Breast epithelium (tissue), 4 donors: ENCODE measurements at places on chromosomes 16 and 17.

- H3K36me3 ChIP-seq = no peaks in the 10 kb centered on the region
- DNase-seq = no peak
- H3K27ac ChIP-seq = peak overlapping the region; percentile 46
- H3K4me3 ChIP-seq = peak overlapping the region; percentile 36
- H3K27me3 ChIP-seq = no peaks in the 10 kb centered on the region
- H3K4me1 ChIP-seq = peaks cover 5% of the 10 kb centered on the region
Measured at GRCh38 chr17:73297934-73298861, 13.6 kb downstream of the CDC42EP4 start.

DNA sequence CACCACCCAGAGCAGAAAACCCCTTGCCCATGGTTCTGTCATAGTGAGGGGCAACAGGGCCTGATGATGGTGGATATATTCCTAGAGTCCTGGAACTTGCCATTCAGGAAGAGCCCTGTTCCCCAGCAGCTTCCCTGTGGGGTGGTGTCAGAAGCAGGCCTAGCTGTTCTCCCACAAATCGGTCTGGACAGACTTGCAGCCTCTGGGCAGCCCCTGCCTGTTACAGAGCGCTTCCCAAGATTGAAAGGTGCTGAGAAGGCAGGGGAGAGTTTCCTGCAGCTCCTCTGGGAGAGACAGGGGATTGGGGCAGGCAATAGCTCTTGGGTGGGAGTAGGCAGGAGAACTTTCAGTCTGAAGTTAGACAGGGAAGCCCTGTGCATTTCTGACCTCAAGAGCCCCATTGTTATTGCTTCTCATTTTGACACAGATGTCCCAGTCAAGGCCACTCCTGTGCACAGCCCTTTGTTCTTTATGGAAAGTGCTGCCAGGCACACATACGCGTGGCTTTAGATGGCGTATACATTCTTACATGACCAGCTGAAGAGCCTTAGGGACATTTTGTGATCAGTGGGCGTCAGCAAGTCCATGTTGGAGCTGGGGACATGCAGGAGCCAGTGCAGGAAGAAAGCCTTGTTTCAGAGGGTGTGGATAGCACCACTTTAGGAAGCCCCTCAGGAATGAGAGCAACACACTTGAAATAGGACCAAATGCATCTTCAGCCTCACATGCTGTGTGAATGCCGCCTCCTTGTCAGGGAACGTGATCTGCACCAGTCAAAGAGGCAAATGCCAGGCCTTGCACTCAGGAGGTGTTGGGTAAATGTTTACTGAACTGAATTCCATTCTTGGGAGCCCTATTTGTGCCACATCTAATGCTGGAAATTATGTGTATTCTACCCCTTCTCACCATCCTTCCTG, 67.5 kb downstream of the GNAO1 start:
- H3K27ac ChIP-seq = no peak overlapping the region
- no peak overlapping the region for H3K4me3 ChIP-seq
- no peaks in the 10 kb centered on the region for H3K36me3 ChIP-seq
- no peak for DNase-seq
- H3K27me3 ChIP-seq = no peaks in the 10 kb centered on the region

DNA sequence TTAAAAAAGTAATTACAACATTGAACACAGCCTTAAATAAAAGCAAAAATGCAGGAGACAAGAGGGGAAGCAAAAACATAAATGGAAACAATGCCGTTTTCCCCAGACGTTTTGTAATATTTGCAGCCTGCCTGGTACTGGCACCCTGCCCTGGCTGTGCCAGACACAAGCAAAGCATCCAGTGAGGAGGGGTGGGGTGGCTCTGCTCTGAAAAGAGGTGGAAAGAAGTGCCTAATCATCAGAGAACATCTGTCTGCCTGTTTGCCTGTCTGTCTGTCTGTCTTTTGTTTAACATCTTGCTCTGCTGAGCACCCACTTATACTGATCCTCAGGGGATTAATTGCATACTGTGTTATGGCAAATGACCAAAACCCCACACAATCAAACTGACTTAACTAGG, 62.7 kb downstream of the C16orf82 start:
- H3K27ac ChIP-seq = no peak overlapping the region
- DNase-seq = no peak
- H3K4me3 ChIP-seq = no peak overlapping the region
- H3K4me1 ChIP-seq = no peaks in the 10 kb centered on the region
- no peaks in the 10 kb centered on the region for H3K36me3 ChIP-seq

- no peak for DNase-seq
- H3K4me3 ChIP-seq = no peak overlapping the region
- peaks cover 9% of the 10 kb centered on the region for H3K4me1 ChIP-seq
- no peaks in the 10 kb centered on the region for H3K36me3 ChIP-seq
- peak overlapping the region; percentile 38 for H3K27ac ChIP-seq
Measured at GRCh38 chr17:47291242-47291873, 32.4 kb upstream of the EFCAB13 start.

DNA sequence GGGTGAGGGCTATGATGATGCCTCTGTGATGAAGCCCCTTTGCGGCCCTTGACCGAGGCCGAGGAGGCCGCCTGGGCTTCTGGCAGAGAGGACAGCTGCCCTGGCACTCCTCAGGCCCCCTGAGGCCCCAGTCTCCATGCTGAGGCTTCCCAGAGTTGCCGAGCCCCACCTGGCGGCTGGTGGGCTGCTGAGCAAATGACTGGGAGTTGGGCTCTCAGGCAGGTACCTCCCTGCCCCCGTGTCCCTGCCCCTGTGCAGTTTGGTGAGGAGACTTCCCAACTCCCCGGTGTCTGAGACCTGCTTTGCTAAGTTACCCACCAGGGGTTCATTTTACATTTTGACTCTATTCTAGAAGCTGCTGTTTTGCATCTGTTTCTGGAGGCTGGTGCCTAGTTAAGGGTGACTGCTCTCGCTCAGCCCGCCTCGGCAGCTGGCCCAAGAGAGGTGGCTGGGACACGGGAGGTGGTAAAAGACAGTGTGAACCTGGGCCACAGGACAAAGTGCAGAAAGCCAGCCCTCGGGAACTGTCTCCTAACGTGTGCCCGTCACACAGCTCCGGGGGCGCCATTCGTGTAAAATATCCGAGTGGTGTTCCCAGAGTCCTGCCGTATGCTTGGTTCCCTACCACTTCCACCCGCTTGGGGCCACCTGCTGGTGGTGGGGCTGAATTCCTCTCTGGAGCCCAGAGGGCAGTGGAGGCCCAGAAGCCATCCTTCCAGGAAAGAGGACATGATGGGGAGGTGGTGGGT, 134.5 kb downstream of the RAB11FIP4 start:
- H3K4me1 ChIP-seq = no peaks in the 10 kb centered on the region
- DNase-seq = no peak
- H3K36me3 ChIP-seq = no peaks in the 10 kb centered on the region
- no peak overlapping the region for H3K4me3 ChIP-seq

GRCh38 chr17:55570391-55570790, 59.1 kb upstream of the SMIM36 start:
- no peak overlapping the region for H3K4me3 ChIP-seq
- no peaks in the 10 kb centered on the region for H3K36me3 ChIP-seq
- no peak for DNase-seq
- H3K27me3 ChIP-seq = no peaks in the 10 kb centered on the region

DNA sequence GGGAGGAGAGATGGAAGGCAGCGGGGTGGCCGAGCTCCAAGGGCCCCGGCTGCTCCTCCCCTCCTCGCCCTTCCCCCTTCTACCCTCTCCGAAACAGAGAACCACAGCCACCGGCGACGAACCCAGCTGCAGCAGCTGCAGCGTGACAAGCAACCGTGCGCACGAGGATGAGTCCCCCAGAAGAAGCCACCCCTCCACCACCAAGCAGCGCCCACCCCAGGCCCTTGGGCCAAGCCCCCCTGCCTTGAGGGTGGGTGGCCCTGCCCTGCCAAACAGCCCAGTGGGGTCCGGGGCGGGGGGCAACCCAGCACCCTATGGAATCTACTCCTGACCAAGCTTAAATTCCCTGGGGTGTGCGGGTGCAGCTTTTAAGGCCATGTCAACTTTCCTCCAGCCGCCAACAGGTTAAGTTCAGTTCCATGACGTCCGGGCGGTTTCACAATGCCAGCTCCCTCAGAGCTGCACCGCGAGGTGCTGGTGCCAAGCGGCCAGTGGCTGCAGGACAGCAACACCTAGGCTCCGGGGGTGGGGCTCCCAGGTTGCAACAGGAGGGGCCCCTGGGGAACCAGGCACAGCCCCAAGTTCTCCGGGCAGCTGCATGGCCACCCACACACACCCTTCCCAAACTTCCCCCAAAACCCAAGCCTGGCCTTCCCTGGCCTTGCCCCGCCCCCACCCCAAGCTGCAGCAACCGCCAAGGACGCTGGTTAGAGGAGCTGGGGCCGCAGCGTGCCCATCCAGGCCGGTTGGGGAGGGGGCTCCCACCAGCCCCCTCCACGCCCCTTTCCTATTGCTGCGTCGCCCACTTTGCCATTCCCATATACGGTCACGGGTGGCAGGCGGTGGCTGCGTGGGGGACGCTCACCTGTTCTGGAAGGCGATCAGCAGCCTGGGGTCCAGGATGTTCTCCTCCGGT, 2.0 kb downstream of the CBX4 start:
- peak overlapping the region; percentile 62 for H3K27ac ChIP-seq
- peaks cover 23% of the 10 kb centered on the region for H3K4me1 ChIP-seq
- H3K36me3 ChIP-seq = no peaks in the 10 kb centered on the region
- DNase-seq = peak; percentile 91
- H3K27me3 ChIP-seq = peaks cover 25% of the 10 kb centered on the region
- peak overlapping the region; percentile 80 for H3K4me3 ChIP-seq

- H3K27ac ChIP-seq = no peak overlapping the region
- no peaks in the 10 kb centered on the region for H3K27me3 ChIP-seq
- no peak overlapping the region for H3K4me3 ChIP-seq
- no peak for DNase-seq
- no peaks in the 10 kb centered on the region for H3K4me1 ChIP-seq
- H3K36me3 ChIP-seq = no peaks in the 10 kb centered on the region
Measured at GRCh38 chr17:6815775-6816174, 15.8 kb downstream of the TEKT1 start.
